ENCODE measurements at places on chromosomes 6 and 20. TPM values are rescaled to one million over a fixed set of nuclear protein-coding genes. Genes with fewer than 3 reads are reported as not detected.

DNA sequence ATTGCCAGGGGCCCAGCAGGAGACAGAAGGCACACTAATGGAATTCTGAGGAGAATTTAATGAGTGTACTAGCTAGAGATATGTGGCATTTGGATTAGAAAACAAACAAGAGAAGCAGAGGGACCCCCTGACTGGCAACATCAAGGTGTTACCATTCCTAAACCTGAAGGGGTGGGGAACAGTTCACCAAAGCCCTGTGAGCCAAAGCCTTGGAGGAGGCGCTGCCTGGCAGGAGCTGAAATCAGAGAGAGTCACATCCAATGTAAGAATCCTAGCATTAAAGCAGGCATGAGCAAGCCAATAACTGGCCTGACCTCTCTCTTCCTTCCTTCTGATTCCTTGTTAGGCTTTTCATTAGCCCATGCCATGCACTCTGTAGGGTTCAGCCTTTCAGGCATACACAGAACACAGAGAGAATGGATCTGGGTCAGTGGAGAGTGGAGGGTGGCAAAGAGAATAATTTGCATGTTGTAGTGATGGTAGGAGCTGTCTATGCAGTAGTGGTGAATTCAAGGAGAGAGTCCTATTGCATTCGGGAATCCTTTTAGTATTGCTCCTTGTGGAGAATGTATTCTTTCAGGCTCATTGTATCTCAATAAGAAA lies 367.2 kb upstream of the MAN1A1 start:
- no peak for DNase-seq

DNA sequence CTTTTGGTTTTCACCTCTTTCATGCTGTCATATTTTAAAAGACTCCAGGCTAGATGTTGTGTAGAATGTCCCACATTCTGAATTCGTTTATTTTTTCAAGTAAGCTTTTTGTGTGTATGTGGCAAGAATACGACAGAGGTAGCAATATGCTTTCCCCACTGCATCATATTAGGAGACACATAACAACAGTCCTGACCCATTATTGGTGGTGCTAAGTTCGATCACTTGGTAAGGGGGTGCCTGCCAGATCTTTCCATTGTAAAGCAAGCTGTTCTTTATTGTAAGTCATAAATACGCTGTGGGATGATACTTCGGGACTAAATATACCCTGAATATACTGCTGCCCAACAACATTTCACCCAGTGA lies 588 bp upstream of the NCOA3 start:
- no peak for DNase-seq

GRCh38 chr6:121592261-121592935 lies 157.0 kb downstream of the GJA1 start:
- DNase-seq: no peak

DNA sequence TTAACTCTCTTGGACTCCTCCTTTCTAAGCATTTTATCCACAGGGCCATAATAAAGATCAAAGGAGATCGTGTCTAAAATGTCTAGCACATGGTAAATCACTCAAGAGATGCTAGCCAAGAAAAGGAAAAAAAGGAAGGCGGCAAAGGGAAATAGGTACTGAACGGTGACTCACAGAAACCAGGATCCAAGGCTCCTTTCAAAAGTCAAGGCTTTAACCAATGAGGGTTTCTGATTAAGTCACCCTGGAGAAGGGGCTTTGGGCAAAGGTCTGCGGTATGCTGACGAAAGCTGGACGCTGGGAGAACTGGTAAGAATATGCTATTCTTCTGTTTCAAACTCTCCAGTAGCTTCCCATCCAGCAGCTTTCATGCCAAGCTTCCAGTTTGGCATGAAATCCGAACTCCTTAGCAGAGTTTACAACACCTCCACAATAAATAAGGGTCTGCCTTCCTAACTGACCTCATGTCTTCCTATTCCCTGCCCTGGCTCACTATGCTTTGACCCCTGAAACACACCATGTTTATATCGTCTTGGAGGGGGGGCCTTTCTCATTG lies 1.0 kb downstream of the TOMM34 start:
- no peak for DNase-seq

DNA sequence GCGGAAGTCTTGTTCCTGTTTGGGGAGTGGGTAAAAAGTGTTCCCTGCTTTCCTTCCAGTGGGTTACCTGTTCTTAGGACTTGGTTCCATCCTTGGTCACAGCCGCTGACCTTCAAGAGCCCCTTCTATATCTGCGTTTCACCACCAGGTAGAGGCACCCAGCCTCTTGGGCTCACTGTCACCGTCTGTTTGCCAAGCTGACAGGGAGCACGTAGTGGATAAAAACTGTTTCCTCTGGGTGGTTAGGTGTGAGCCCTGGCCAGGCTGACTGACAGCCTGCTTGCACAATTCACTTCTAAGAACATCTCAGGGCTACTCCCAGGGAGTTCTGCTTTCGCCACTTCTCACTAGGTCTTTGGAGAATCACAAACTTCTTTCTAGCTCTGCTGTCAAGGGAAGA lies 1.8 kb upstream of the JPH2 start:
- no peak for DNase-seq

The PGBD1 gene
- total RNA-seq: 3.0 TPM

GRCh38 chr20:36230019-36230418 lies 6.3 kb upstream of the AAR2 start:
- no peak for DNase-seq

DNA sequence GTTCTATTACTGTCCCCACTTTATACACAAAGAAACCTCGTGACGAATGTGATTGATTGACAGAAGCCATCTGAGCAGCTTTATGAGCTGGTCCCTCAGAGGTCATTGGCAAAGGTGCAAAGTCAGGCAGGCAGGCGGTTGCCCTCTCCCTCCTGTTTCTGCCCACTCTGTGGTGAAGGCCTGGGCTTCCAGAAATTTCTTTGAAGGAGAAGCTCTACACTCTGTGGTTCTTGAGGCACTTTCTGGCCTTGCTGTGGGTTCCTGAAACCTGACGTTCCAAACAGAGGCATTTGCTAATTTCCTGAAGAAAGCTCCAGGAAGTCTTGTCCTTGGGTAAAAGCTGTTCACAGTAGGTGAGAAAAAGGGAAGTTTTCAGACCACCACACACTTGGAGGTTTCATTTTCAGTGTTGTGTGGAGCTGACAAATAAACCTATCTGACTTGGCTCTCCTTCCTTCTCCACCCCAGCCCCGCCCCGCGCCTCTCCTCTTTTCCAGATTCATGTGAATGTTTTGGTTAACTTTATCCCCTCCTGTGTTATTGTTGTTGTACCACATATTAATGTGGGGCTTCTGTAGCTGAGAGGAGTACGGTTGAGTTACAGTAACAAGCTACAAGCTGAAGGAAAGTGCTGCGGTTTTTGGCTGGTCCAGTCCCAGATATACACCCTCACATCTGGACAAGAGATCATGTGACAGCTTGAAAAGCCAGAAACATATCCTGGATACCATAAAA lies 274.1 kb downstream of the CLIC5 start:
- DNase-seq: no peak

GRCh38 chr20:460707-461106 lies 1.6 kb downstream of the TBC1D20 start:
- no peak for DNase-seq

The POPDC3 gene
- 3.0 TPM for total RNA-seq

The STMND1 gene
- not detected for total RNA-seq

The FAM162B gene
- 9.7 TPM for total RNA-seq

- no peak for DNase-seq
These were observed 414 bp downstream of the SIM1 start for GRCh38 chr6:100464162-100464851.

The BPI gene
- not detected for total RNA-seq

- DNase-seq: no peak
These were observed 154.1 kb upstream of the RUNX2 start for GRCh38 chr6:45174045-45174444.

DNA sequence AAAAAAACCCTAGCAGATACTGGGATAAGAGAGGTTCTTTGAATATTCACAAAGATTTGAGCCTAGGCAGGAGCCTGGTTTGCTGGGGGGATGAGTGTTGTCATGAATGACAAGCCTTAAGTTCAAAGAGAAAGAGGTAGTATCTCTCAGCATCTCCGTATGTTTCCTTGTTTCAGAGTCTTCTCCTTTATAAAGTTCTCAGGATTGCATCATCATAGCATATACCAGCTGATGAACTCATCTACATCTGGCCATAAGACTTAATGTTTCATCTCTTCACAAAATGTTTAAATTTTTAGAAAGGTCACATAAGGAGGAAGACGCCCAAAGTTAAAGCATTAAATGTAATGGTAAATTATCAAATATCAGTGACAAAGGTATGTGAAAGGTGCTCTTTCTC lies 17.1 kb downstream of the DEFB114 start:
- DNase-seq: no peak

The GSTA2 gene
- total RNA-seq: not detected

DNA sequence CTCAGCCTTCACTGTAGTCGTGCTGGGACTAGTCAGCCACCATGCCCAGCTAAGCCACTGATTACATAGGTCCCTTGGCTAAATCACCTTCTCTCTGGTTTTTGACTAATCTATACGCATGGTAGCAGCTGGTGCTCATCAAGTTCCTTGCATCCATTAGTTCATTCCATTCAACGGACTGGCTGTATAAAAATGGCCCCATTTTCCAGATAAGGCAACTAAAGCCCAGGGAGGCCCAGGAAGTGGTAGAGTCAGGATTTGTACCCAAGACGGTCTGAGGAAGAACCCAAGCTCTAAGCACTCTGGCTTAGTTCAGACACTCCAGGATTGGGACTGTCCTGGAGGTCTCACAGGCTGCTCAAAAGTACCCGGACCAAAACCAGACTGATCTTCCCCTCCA lies 4.9 kb downstream of the E2F1 start:
- DNase-seq: no peak

DNA sequence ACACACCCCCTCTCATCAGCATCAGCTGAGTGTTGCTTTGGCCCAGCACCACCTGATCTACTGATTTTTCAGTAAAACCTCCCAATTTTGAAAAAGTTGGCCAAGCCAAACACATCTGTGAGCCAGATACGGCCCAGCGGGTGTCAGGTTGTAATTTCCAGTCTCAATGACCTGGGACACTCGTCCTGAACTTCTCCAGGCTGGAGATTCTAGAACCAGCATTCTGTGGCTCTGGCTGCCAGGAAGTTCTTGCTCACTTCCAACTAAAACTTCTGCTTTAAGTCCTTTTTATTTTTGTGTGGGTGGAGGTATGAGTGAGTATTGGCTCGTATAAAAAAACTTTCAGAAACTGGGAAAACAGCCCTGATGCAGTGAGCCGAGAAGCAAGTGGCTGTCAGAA lies 5.1 kb downstream of the KIAA1755 start:
- no peak for DNase-seq

DNA sequence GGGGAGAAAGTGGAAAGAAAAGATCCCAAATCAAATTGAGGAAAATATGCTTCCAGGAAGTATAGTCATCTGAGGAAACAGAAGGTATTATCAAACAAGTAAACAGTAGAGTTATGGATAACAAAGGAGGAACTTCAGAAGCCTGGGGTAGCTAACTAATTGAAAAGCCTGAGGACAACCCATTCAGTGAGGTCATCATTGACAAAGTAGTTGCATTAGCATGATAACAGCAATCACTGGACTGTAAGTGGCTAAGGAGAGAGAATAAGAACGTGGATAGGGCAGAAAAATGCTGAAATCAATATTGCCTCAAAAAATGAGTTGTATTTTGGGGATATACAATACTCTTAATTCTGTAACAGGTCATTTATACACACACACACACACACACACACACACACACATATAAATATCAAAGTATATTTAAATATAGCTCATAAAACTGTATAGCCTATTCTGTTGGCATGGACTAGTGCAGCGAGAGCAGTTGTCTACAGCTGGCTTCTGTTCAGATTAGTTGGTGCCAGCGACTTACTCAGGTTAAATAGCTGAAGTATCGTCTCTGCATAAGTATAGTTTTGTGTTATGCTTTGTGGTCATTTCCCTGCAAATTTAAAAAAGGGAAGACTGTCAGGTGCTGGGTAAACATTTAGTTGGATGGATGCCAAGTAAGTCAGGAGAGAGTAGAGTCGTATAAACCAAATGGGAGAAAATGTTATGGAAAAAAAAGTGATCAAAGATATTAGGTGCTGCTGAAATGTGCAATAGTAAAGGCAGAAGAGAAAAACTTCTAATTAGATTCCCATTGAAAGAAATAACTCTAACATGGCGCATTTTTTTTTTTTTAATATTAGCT lies 33.8 kb upstream of the CTAGE9 start:
- DNase-seq: no peak

DNA sequence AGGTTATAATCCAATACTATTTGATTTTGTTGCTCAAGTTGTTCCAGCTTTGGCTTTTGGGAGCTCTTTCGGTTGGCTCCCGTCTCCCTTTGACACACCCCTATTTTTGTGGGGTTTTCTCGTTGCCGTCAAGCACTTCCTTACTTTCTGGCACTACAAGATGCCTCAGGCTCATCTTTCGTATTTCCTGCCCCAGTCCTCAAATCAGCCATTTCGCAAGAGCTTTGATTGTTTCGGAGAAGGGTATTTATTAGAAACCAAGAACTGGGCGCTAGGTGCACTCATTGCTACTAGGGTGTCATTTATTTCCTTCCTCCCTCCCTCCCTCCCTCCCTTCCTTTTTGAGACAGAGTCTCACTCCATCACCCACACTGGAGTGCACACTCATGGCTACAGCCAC lies 13.3 kb upstream of the SOX12 start:
- DNase-seq: no peak

GRCh38 chr6:5201271-5201670 lies 59.5 kb downstream of the LYRM4 start:
- DNase-seq: no peak

- DNase-seq: no peak
These were observed 1.1 kb downstream of the GNL1 start for GRCh38 chr6:30554962-30555815.

GRCh38 chr6:43454290-43454695 lies 1.1 kb downstream of the DLK2 start:
- DNase-seq: peak; percentile 72

The ASIP gene
- not detected for total RNA-seq

- no peak for DNase-seq
These were observed 396.7 kb downstream of the LAMA2 start for GRCh38 chr6:129279343-129280292.

GRCh38 chr6:33418690-33419291 lies 884 bp upstream of the CUTA start:
- DNase-seq: no peak

GRCh38 chr6:117505311-117505710 lies 22.8 kb downstream of the DCBLD1 start:
- no peak for DNase-seq

GRCh38 chr6:99608059-99608885 lies 1.6 kb downstream of the PRDM13 start:
- no peak for DNase-seq

GRCh38 chr6:13380761-13381160 lies 52.4 kb upstream of the TBC1D7 start:
- DNase-seq: no peak

- DNase-seq: no peak
These were observed 300.9 kb downstream of the LAMA2 start for GRCh38 chr6:129183681-129184301.
